ENCODE measurements at places on chromosomes 3 and 15.

GRCh38 chr3:134365766-134366065 is 8.5 kb downstream of the AMOTL2 start:
- DNase-seq = no peak

DNA sequence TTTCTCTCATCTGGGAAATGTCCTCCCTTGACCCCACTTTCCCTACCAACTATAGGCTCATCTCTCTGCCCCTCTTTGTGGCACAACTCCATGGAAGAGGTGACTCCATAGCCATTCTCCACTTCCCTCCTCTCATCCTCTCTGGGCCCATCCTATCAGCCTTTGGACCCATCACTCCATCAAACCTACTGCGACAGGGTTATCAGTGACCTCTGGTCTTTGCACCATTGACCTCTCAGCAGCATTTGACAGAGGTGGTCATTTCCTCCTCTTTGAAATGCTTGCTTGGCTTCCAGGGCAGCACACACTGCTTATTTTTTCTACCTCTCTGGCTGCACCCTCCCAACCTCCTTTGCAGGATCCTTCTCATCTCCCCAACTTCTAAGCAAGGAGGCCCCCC is 113.1 kb upstream of the SLC25A36 start:
- no peak for DNase-seq

DNA sequence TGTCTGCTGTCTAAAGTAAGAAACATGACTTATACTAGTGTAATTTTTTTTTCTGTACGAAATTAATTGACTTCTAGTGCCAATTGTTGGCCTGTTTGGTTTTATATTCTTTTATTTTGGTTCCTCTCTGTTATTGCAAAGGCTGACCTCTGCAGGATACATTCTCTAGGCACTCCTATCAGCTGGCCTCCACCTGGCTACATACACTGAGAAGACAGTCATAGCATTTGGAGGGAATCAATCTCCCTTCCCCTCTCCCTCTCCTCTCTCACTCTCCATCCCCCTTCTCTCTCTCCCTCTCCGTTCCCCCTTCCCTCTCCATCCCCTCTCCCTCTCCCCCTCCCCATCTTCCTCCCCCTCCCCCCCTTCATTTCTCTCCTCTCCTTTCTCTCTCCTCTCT is 116.7 kb downstream of the MCTP2 start:
- DNase-seq = no peak

GRCh38 chr3:127276396-127276795 is 11.4 kb downstream of the PRR20G start:
- DNase-seq = no peak

- no peak for DNase-seq
Measured at GRCh38 chr15:74316141-74316540, 51.3 kb downstream of the CYP11A1 start.

- DNase-seq = no peak
Measured at GRCh38 chr15:60009124-60009960, 5.2 kb downstream of the FOXB1 start.

DNA sequence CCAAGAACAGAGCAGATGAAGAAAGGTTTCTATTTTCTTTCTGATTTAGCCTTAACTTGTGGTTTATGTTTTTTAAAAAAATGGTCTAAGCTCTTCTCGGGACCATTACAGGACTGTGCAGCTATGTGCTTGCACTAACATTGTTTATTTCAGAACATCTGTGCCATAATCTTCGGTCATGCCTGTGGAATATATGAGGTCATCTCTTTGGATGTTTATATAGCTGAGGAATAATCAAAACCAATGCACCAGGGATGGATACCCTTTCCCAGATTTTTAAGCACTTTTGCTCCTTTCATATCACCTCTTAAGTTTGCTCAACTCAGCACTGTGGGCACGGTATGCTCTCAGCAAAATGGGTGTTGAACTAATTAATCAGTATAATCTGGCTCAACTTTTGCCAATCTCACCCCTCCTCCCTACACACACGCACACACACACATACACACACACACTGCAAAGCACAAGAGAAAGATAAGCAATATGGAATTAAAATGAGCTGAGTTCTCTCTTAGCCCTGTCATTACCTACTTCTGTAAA is 268.5 kb upstream of the TMC3 start:
- no peak for DNase-seq

DNA sequence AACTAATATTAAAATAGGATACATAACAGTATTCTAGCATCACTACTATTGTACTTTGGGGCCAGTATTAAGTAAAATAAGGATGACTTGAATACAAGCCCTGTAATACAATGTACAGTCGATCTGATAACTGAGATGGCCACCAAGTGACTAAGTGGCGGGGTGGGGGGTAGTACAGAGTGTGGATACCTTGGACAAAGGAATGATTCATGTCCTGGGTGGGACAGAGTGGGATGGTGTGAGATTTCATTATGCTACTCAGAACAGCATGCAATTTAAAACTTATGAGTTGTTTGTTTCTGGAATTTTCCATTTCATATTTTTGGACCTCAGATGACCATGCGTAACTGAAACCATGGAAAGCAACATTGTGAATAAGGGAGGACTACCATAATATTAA is 46.0 kb downstream of the SLC7A14 start:
- DNase-seq = no peak

DNA sequence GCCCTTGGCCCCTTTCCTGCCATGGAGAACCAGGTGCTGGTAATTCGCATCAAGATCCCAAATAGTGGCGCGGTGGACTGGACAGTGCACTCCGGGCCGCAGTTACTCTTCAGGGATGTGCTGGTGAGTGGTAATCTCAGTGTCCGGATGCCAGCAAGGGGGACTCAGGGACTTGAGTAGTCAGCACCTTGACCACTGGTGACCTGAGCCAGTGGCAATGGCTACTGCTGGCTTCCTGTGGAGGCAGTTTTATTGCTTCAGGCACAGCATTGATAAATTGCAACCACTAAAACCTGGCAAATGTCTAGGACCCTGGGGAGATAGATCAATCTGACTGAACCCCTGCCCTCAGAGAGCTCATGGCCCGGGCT is 830 bp downstream of the MAP2K5 start:
- DNase-seq = no peak

- no peak for DNase-seq
Measured at GRCh38 chr3:127706785-127707351, 34.1 kb downstream of the ABTB1 start.

- DNase-seq = no peak
Measured at GRCh38 chr15:48595981-48596380, 49.5 kb downstream of the FBN1 start.

- no peak for DNase-seq
Measured at GRCh38 chr3:129611812-129612533, 5.5 kb upstream of the PLXND1 start.

DNA sequence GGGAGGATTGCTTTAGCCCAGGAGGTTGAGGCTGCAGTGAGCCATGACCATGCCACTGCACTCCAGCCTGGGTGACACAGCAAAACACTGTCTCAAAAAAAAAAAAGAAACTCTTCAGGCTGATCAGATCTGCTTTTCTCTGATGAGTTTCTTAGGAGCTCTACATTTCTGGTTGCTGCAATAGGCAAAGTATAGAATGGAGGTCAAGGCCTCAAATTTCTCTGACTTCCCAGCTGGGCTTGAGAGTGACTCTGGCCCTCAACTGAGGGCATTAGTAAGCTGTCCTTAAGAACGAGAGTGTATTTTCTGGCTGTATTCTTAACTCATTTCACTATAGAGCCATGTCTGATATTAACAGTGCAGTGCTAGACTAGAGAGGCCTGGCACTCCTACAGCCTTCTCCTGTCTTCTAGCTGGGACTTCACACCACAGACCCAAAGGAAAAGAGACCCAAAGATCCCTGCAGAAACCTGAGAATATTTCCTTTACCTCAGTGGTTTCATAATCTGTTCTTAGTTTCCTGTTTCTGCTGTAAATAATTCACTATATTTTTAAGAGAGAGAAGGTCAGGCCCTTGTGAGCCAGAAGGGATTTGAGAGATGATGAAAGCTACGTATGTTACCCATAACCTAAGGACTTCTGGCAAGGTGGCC is 2.0 kb upstream of the NR1I2 start:
- DNase-seq = no peak

- DNase-seq = no peak
Measured at GRCh38 chr15:62071711-62072308, 5.0 kb downstream of the C2CD4A start.

GRCh38 chr3:129003578-129004112 is 2.5 kb downstream of the EFCC1 start:
- no peak for DNase-seq

DNA sequence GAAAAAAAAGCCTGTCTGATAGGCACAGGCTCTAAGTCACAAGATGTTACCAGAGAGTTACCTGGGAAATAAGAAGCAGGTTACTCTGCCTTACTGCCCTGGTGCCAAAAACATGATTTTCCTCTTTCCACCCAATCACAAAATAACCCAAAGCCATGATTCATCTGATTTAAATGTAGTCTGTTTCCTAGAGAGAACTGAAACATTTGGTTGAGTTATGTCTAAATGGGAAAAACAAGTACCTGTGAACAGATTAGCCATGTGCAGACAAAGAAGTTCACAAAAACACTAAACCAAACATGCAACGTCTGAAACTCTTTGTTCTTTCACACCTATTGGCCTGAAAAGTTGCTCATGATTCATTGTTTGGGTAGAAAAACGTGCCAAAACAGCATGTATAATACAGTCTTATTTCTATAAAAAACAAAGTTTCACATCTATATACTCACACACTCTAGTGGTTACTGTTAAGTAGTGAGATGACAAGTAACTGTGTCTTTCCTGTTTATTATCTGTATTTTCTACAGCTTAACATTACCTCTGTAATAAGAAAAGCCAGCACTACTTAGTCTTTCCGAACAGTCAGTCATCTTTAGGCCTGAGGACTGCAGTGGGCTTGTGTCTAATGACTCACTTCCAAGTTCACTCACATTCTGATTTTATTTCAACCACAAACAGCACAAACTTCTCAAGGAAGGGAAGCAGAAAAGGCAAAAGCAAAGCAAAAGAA is 30.2 kb downstream of the FAM174B start:
- DNase-seq = peak; percentile 28

DNA sequence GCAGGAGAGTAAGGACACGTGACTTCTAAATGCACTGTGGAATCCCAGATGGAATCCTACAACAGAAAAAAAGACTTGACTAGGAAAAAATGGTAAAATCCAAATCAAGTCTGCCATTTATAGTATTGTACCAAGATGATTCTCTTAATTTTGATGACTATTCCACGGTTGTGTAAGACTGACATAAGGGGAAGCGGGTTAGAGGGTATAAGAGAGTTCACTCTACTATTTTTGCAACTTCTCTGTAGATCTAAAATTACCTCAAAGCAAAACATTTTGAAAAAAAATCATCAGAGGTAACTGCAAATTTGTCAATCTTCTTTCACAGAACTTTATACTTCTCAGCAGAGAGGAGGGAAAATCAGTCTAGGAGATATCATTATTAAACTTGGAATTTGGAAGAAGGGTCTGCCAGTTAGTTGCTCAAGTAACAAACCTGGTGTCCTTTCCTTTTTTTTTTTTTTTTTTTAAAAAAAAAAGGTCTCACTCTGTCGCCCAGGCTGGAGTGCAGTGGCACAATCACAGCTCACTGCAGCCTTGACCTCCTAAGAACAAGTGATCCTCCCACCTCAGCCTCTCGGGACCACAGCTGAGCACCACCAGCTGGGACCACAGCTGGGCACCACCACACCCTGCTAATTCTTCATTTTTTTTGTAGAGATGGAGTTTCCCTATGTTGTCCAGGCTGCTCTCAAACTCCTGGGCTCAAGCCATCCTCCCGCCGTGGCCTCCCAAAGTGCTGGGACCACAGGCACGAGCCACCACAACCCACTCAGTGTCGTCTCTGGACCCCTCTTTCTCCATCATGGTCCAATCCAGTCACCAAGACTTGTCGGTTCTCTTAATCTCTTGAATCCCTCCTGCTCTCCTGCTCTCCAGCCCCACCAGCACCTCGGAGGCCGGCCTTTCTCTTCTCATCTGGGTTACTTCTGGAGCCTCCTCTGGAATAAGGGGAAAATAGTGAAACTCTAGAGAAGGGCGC is 14.9 kb upstream of the HES1 start:
- no peak for DNase-seq

DNA sequence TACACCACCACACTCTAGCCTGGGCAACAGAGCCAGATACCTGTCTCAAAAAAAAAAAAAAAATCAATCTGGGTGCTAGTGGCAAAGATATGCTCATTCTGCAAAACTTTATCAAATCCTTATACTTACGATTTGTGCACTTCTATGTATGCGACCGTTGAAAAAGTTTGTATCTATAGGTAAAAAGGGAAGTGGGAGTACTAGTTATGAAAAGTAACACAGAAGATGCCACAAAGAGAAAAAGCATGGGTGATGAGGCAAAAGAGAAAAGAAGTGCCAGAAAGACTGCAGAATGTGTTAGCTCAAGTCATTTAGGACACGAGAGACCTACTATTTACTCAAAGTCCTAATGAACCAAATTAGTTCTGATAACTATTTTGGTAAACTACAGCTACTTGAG is 407.8 kb downstream of the SHQ1 start:
- no peak for DNase-seq

GRCh38 chr15:82875411-82876003 is 66.1 kb downstream of the WHAMM start:
- DNase-seq = no peak

All from AG09309 (cell line).